CD8-positive, alpha-beta memory T cell (primary cell): ENCODE measurements at places on chromosomes 12 and 14.

DNA sequence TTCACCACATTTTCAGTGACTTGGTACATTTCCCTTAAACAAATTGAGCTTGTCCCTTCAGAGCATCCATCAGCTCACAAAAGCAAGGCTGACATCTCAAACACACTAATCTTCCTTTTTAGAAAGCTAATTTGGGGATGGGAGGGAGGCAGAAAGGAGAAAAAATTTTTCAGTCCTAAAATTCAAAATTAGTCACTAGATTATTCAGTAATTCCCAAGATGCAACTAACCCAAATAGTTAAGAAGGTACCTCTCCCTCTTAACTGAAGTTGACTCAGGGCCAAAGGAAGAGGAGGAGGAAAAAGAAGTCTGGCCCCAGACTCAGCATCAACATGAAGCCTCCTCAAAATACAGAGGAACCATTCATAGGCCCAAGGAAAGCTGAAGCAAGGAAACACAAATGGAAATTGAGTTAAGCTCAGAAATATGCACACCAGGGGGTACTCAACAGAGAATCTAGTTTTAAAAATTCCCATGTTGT lies 21.7 kb downstream of the CBX5 start:
- no peak for DNase-seq

GRCh38 chr12:5442251-5443006 lies 10.5 kb downstream of the NTF3 start:
- no peak for DNase-seq

DNA sequence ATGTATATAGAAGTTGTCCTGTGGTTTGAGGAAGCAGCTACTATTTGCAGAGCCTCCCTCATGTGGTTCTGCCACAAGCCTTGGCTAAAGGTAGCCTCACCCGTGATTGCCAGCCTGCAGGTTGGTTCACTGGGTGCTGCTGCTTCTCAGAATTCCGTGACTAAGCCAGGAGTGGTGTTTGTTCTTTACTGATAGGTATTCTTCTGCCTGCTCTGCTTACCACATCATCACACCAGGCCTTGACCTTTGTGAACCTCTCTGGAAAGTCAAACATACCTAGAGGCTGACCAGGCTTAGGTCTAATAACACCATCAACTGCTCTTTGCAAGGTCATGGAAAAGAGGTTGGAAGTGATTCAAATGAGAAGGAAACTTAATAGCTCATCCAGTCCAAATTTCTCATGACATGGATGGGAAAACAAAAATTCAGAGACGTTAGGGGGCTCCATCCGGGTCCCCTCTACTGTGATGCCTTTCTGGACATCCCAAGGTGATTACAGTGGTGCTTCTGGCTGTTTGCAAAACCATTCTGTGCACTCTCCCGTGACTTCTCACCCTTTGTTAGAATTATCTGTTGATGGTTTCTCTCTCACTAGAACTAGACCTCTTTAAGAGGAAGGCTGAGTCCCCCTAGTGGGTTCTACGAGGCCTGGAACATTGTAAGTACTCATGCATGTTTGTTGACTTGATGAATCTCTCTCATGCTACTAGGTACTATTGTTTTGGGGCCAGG lies 8.5 kb upstream of the SOCS2 start:
- no peak for DNase-seq

DNA sequence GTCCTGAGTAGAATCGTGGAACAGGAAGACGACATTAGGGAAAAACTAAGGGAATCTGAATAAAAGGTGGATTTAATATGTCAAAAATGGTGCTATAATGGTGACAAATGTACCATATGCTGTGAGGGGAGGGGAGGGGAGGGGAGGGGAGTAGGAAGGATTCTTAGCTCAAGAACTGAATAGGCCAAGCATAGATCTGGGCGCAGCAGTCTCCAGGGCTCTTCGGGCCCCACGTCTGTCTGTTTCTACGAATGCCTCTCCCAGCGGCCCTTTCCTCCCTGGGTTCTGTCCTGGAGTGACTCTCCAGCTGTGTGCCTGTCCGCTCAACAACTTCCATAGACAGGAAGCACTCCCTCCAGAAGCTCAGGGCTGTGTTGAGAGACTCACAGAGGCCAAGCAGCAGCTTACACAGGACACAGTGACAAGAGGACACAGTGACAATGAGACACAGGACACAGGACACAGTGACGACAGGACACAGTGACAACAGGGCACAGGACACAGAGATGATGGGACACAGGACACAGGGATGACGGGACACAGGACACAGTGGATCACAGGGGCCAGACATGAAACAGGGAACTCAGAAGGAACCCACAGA lies 42.4 kb upstream of the PPP2R5C start:
- no peak for DNase-seq

GRCh38 chr14:42000450-42000849 lies 393.8 kb downstream of the LRFN5 start:
- no peak for DNase-seq

DNA sequence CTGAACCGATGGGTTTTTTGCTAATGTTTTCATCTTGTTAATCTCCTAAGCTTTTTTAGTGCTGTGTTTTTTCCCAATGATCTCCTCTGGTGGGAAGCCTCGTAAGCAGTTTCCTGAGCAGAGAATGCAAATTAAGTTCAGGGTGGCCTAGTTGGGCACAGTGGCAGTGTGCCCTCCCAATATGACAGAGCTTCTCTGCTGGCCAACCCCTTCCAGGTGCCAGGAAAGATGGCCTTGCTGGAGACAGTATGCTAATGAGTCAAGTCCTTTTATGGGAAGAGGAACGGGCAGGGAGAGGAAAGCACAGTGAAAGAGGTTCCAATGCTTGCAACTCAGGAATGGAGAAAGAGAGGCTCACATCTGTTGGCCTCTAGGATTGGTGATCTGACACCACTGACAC lies 115.8 kb downstream of the GCH1 start:
- DNase-seq: no peak

DNA sequence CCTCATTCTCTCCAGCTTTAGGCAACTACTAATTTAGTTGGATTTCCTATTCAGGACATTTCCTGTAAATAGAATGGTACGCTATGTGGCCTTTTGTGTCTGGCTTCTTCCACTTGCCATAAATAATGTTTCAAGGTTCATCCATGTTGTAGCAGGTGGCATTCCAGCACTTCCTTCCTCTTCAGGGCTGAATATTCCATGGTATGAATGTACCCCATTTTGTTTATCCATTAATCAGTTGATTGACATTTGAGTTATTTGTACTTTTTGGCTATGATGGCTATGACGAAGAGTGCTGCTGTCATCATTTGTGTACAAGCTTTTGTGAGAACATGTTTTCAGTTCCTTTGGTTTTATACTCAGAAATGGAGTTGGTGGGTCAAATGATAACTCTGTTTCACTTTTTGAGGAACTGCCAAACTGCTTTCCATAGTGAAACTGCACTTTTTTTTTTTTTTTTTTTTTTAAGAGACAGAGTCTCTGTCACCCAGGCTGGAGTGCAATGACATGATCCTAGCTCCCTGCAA lies 6.5 kb upstream of the CDK2AP1 start:
- no peak for DNase-seq

DNA sequence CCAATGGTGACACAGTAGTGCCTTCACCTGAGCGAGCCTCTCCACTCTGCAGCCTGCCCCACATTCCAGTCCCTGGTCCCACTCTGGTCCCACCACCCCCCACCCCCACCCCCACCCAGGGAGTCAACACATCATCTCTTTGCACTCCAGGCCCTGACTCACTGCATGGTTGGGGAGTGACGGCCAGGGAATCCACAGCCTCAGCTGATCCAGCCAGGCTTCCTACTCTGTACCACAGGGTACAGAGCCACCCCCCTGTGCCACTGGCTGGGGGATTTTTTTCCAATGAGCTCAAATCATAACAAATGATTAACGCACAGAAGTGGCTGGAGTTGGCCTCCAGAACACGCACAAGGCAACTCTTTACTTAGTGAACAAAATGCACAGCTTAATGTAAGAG lies 233.7 kb downstream of the NTF3 start:
- DNase-seq: no peak

GRCh38 chr12:40175045-40175444 lies 49.8 kb upstream of the LRRK2 start:
- DNase-seq: no peak

DNA sequence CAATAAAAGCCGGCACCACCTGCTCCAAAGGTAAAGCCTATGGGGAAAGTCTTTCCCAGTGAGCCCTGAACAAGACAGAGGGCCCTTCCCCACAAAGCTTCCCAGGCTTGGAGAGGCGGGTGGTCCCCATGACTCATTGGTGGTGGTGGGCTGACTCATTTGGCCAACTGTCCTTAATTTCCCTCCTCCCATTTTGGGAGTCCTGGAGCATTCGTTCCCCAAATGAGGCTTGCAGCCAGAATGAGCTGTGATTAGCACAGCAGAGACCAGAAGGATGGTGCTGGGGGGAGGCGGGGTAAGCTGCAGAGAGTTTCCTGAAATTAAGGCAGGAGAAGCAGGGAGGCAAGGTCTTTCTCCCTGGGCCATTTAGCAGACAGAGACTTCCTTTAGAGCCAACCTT lies 241.7 kb downstream of the DPF3 start:
- no peak for DNase-seq

- no peak for DNase-seq
Observed at GRCh38 chr12:58302487-58303011, 361.2 kb downstream of the ATP23 start.

DNA sequence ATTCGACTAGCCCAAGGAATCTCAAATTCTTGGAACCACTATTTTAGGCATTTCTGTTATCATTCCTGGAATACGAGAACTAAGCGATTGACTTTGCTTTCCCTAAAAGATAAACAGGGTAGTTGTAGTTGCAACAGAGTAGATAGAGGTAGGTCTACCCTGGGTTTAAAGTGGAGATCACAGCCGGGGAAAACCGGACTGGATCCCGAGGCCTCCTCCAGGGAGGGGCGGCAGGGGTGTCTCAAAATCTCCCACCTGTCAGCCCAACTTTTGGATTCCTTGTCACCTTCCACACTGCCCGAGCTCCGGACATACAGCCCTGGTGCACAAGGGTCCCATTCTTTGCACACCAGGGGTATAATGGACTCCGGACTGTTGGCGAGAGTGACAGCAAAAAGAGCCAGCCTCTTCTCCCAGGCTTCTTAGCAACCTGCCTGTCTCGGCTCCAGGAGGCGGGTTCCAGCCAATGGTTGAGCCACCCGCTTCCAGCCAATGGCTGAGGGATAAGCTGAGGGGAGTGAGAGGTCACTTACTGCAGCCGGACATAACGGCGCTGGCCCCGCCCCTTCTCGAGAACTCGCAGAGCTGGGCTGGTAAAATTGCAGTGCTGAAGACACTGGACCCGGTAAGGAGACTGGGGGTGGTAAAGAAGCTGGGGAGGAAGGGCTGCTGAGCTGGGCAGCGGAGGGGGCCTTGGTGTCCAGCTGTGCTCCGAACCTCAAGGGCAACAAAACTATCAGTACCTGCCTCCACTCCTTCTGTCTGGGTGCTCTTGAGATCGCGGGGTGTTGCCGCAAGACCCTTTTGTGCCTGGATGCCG lies at the start of gene SUOX:
TSS of gene SUOX (plus strand) at position 562 of the 820 bp plus-strand sequence. CDS start 4,946 bp downstream, outside the sequence.
- DNase-seq: no peak

DNA sequence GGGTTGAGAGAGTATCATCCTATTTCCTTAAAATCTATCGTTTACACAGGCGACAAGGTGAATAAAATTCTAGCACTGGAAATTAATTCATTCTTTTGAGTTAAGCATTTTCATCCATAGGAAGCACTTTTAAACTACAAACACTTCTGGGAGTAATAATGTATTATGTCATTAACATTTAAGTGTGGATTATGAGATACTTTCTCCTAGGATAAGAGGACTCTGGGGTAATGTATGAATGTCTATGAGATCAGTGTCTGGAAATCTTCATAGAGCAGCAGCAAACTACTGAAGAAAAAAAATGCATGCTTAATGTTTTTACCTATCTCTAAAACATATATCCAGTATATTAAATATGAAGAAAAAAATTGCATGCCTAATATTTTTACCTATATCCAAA lies 86.9 kb downstream of the EPS8 start:
- no peak for DNase-seq

DNA sequence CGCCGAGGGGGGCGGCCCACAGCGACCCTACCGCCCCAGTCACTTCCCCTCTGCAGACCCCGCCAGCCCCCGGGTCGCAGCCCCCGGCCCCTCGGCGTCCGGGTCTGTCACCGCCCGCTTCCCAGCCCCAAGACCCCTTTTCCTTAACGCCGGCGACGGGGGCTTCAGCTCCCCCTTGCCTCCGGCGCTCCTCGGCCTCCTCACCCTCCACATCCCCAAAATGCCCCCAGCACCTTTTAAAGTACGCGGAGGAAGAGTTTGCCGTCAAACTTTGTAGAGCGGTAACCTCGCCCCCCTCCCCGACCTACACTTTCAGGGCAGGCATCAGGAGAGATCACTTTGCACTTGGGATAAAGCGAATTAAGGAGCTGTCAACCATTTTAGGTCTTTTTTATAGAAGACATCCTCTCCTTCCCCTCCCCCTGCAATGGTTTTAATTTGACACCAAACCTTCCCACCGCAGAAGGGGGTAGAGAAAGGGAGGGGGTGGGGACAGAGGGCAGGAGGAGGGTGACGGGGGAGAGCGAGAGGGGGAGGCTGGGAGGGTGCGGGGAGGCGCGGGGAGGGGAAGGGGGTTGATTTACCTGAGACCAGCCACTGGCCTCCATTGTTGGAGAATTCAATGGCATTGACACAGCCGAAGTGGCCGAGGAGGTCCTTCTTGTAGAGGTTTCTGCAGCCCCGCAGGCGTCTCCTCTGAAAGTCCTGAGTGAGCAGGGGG lies 578 bp downstream of the DCAF5 start:
- DNase-seq: peak; percentile 64

GRCh38 chr12:28172434-28173030 lies 17.7 kb upstream of the CCDC91 start:
- no peak for DNase-seq

DNA sequence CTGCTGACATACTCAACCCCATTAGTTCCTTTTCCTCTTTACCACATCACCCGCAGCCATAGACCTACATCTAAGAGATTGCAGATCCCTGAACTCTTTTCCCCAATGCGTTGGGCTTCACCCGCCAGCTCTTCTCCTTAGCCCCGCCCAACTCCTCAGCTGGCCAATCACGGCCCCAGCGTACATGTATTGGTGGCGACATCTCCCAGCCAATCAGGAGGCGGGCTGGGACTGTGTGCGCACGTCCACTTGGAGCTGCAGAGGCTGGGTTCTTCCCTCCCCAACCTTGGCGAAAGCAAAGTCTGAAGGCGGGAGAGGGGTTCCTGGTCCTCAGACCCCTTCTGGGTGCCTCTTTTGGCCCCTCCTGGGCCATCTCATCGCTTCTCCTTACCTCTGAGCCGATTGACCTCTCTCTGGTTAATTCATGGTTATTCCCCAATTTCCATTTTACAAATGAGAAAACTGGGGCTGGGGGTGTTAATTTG lies 11.0 kb downstream of the PDE1B start:
- peak; percentile 73 for DNase-seq

- DNase-seq: no peak
Observed at GRCh38 chr12:107396991-107397390, 288.6 kb upstream of the PWP1 start.

- no peak for DNase-seq
Observed at GRCh38 chr12:78101113-78101876, 270.6 kb downstream of the NAV3 start.

- no peak for DNase-seq
Observed at GRCh38 chr12:52395761-52396434, 10.2 kb downstream of the KRT82 start.

DNA sequence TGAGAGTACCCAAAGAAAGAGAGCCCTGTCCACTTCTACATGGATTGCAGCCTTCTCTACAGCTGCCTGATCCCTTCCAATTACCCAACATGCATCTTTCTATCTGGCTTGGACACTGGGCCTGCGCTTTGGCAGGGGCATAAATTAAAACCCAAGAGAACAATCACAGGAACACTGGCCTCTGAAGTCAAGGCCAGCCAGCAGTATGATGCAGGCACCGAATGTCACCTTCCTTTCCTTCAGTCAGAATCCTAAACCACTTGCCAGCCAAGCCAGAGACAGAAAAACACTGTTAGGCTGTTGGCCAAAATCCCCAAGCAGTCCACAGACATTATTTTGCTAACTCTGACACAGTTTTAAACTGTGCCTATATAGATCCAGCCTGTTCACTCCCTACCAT lies 113.7 kb downstream of the DUSP6 start:
- DNase-seq: no peak
